ENCODE measurements at places on chromosomes 7 and 10.

DNA sequence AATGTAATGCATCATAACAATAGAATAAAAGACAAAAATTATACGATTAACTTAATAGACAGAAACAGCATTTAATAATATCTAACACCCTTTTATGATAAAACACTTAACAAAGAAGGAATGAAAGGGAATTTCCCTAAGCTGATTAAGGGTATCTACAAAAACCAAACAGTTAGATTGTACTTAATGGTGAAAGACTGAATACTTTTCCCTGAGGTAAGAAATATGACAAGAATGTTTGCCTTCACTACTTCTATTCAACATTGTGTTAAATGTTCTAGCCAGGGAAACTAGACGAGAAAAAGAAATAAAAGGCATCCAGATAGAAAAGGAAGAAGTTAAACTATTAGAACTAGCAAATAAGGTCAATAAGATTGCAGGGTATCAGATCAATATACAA lies 276.9 kb downstream of the BAMBI start:
- no peak for DNase-seq

- DNase-seq: no peak
These were observed 186.0 kb downstream of the SEMA3D start for GRCh38 chr7:85000735-85001350.

GRCh38 chr10:17464545-17464944 lies 10.2 kb upstream of the ST8SIA6 start:
- DNase-seq: no peak

GRCh38 chr7:15862016-15862780 lies 175.7 kb upstream of the MEOX2 start:
- DNase-seq: no peak

- DNase-seq: peak; percentile 76
These were observed at the start of gene FAM180A for GRCh38 chr7:135748770-135749169. TSS of gene FAM180A (minus strand) at chr7:135748813. CDS start at chr7:135748580, 233 bp downstream.
